ENCODE measurements at places on chromosomes 12 and 14.

DNA sequence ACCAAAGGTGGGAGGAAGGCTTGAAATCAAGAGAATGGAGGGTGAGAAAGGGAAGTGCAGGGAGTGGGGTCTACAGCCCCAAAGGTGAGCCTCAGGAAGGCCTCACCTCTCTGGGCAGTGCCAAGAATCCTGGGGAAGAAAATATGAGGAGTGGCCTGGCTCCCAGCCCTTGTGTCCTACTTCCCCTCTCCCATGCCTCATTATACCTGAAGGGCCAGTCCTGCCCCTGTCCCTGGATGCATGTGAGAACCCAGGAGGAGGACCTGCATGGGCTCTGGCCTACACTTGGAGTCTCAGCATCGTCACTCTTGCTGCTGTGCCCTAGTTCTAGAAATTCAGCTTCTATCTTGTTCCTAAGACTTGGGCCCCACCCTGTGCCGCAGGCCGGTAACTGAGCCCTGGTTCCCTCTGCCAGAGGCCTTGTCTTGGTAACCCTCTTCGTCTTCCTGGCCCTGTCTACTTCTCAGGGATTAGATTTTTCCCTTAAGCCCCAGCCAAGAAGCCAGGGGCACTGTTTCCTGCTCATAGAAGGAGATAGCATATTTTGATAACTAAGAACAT is 10.9 kb upstream of the MYH7 start:
- DNase-seq: no peak

- no peak for DNase-seq
Observed at GRCh38 chr14:33629792-33630191, 321.1 kb downstream of the EGLN3 start.

GRCh38 chr12:49930515-49931288 is 19.8 kb upstream of the AQP2 start:
- no peak for DNase-seq

GRCh38 chr12:54762390-54762789 is 91.9 kb upstream of the MUCL1 start:
- DNase-seq: no peak

Measured in activated CD4-positive, alpha-beta T cell treated with anti-CD3 and anti-CD28 coated beads for 48 hours (primary cell).